ENCODE measurements at places on chromosomes 2 and 18.

- DNase-seq: no peak
These were observed 75.6 kb upstream of the KCNH7 start for GRCh38 chr2:162914161-162914560.

GRCh38 chr18:69257861-69258458 lies 142.7 kb upstream of the DOK6 start:
- no peak for DNase-seq

GRCh38 chr2:162300266-162300665 lies 18.2 kb downstream of the IFIH1 start:
- DNase-seq: no peak

GRCh38 chr2:10982931-10983701 lies 71.4 kb downstream of the KCNF1 start:
- DNase-seq: no peak

DNA sequence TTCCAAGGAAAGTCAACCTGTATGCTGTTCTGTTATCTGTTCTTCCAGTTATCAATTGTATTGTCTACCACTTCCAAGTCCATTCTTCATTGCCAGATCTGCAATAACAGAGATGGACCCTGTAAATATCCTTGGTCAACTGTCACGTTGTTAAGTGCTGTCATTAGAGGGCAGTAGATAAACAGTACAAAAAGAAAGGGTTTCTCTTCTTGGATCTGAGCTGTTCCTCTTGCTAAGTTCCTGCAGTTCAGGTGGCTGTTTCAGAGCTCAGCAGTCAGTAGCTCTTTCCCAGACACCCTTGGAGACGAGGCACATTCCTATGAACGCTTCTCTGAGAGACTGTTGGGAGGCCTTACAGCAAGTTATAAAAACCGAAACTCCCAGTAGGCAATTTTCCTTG lies 957.1 kb upstream of the CHAC2 start:
- DNase-seq: peak; percentile 35

DNA sequence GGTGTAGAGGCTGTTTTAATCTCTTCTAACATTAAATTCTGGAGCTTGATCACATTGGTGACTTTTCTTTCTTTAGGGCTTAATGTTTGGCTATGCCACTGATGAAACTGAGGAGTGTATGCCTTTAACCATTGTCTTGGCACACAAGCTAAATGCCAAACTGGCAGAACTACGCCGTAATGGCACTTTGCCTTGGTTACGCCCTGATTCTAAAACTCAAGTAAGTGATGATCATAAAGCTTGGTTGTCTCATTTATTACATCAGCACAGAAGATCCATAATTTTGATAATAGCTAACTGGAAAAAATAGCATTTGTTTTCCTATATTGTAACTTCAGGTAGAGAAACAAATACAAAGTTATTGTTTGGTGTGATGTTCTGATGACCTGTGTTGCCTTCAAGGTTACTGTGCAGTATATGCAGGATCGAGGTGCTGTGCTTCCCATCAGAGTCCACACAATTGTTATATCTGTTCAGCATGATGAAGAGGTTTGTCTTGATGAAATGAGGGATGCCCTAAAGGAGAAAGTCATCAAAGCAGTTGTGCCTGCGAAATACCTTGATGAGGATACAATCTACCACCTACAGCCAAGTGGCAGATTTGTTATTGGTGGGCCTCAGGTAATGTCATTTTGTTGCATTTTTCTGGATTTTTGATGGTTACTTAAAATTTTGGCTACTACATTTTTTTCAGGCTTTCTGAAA lies 2.9 kb downstream of the MAT2A start:
- DNase-seq: no peak

GRCh38 chr2:14517731-14518130 lies 114.8 kb upstream of the LRATD1 start:
- DNase-seq: no peak

DNA sequence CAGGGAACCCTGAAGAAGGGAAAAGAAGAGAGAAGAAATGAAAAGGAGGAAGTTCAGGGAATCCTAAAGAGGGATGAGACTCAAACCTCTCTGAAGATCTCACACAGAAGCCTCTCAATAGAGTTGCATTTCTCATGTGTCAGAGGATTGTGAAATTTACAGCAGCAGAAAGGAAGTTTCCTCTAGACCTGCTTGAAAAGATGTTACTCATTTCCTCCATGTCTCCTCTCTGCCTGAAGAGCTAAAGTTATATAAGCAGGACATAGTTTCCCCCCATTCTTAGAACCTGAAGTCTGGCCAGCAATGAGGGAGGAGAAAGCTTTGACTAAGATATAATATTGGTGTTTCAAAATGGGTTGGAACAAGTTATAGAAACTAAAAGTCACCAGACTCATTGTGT lies 1155.6 kb downstream of the LRP1B start:
- no peak for DNase-seq

GRCh38 chr2:207155516-207156444 lies 10.0 kb downstream of the KLF7 start:
- DNase-seq: no peak

DNA sequence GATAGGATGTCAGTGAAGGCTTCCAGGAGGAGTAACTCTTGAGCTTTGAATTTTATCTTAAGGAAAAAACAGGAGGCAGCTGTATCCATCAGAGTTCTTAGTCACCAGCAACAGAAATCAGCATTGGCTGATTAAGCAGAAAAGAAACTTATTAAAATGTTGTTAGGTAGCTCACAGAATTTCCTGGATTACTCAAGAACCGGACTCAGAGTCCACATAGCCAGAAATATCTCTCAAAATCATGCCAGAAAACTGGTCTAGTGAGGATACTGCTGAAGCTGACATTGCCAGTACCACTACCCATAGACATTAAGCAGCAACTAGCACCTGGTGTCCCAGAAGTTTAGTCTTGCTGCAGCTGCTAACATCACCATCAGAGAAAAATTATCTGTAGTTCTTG lies 10.1 kb upstream of the AFTPH start:
- DNase-seq: no peak

DNA sequence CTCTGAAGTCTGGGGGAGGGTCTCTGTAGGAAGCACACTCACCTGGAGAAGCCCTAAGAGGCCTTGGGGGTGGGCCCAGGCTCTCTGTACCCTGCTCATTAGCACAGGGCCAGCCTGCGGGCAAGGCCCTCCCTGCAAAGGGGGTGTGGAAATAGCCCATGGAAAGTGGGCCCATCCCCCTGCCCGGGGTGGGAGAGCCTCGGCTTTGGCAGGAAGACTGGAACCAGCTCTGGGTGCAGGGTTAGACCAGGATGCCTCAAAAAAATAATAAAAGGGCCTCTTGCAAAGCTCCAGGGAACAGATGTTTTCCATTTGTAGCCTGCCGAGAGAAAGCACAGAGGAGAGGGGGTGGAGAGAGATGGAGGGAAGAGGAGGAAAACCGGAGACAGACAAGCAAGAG lies 98.7 kb downstream of the STPG4 start:
- DNase-seq: no peak

DNA sequence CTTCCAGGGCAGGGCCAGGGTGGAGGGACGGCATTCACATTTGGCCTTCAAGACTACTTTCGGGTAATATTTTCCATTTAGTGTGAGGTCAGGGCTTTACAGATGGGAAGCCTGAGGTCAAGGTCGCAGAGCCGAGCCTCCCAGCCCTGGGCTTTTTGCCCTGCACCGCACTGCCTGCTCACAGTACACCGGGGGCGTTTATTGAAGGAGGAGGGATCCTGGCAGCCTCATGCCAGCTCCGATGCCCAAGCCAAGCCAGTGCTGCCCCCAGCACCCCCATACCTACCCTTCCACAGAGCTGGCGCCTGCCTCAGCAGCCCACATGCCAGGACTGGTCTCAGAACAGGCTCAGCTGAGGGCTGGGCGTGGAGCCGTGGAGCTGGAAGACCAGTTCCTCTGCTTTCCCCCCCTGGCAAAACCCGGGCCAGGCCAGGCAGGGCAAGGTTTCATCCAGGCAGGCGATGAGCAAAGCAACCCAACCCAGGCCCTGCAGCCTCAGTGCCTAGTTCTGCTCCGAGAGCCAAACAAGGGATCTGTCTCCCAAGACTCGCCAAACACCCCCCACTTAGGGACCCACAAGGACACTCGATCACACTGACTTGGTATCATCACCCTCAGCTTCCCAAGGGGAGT lies 11.9 kb downstream of the SDC1 start:
- DNase-seq: no peak

GRCh38 chr18:38886861-38887670 lies 1321.5 kb upstream of the CELF4 start:
- no peak for DNase-seq

- no peak for DNase-seq
These were observed 57.0 kb downstream of the CCDC150 start for GRCh38 chr2:196696423-196697079.

DNA sequence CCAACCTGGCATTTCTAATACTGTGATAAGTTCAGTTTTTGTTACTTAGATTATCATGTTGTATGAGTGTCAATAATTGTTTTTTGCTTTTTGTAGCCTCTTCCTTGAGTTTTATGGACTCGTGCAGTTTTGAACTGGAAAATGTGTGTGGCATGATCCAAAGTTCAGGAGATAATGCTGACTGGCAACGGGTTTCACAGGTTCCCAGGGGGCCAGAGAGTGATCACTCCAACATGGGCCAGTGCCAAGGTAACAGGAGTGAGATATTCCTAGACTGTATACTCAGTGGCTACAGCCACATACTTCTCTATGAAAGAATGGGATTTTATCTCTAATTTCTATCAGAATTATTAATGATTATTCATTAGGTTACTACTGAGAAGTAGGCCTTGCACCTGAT lies 18.2 kb downstream of the MEP1B start:
- DNase-seq: no peak

- no peak for DNase-seq
These were observed 60.2 kb downstream of the RMDN2 start for GRCh38 chr2:37985333-37985732.

DNA sequence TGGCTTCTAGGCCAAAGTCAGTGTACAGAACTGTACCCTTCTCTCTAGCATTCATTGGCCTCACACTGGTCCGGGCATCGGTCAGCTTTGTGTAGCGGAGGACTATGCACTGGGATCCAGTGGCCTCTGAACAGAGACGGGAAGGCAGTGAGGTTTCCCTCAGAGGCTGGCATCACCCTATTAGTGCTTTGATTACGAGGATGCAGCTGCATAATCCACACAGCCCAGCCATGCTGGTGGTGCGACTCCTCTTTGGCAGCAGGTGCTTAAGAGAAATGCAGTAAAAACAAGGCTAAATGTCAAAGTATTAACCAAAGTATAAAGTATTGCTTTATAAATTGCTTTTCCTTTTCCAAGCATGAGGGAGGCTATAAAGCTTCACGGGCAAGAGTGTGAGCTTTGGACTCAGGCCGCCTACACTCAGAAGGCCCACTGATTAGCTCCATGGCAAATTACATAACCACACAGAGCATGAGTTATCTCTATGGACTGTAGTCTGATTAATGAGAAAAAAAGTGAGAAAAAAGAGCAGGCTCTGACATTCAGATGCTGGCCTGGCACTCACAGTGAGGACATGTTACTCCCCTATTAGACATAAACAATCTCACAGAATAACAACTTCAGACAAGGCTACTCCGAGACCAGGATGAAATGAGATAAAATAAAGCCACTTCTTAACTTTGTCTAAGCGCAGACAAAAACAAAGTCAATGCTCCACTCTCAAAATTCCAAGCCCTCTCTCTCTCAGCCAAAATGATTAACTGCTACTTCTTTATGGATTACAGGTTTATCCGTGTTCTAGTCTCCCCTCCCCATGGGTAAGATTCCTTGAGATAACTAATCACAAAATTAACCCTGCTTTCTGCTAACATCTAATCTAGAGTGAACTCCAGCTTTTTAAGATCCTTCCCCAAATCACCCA lies 6.4 kb upstream of the CRYGC start:
- no peak for DNase-seq

DNA sequence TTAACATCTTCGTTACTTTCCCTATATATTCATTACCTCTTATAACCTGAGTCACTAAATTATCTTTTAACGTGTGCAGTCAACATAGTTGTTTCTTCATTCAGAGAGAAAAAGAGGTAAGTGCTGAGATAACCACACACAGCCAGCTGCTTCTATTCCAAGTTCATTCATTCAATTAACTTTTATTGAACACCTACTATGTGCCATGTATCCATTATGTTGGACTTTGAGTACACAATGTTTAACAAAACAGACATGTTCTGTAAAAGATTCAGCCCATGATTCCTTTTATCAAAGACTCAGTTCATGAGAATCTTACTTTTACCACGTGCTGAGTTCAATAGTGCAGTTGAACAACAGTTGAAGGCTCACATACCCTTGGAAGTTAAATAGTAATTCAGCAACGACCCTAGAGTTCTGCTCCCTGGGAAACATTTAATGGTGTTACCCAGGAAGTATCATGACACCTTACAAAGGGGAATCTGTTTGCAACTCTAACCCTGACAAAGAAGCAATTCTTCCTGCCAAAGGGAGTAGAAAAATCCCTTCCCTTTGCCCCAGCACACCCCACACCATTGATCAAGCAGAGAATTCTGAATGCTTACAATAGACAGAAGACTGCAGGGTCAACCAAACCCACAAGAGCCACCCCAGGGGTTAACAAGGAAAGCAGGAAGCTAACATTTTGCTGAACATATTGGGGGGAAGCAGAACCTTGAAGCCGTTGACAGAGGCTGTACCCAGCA lies 595.8 kb downstream of the STK39 start:
- peak; percentile 69 for DNase-seq

DNA sequence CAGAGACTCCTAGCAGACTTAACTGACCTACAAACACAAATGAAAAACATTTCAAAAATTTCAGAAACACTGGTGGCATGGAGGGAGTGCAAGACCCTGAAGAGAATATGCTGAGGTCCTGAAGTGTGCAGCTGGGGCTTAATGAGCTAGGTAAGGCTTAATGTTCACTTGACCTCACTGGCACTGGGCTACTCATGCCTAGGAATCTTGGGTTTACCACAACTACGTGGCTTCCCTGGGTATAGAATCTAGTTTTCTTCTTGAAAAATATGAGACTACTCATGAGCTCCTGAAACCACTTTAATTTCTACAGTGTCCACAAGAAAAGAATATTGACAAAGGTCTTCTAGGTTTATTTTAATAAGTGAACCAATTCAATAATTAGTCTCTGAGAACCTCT lies 139.8 kb downstream of the HNMT start:
- DNase-seq: no peak

Data from neural progenitor cell (in vitro differentiated cells).